ENCODE measurements at places on chromosomes 1 and 21. TPM values are rescaled to one million over a fixed set of nuclear protein-coding genes. Genes with fewer than 3 reads are reported as not detected.

- H3K27ac ChIP-seq, result no peak overlapping the region
- H3K4me1 ChIP-seq, result peaks cover 27% of the 10 kb centered on the region
- no peak for DNase-seq
Observed at GRCh38 chr1:1895456-1896336, 4.8 kb upstream of the GNB1 start.

DNA sequence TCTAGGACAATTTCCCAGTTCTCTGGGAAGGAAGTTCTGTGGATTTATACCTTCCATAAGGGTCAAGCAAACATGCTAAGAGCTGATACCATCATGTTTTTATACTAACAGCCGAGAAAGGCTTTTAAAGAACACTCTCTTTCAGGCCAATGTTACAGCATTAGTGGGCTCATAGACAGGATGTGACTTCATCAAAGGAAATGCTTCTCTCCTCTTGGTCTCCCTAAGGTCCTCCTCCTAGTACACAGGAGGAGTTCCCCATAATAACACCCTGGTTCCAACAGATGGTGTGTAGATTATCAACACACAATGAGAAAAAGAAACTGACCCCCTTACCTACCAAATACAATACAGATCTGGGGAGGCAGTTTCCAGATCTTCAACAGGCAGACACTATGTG, 26.7 kb upstream of the GLIS1 start:
- H3K27ac ChIP-seq, result no peak overlapping the region
- DNase-seq, result no peak
- H3K36me3 ChIP-seq, result peaks cover 20% of the 10 kb centered on the region

GRCh38 chr1:240329443-240329842, 237.8 kb downstream of the FMN2 start:
- H3K4me3 ChIP-seq, result no peak overlapping the region
- H3K27me3 ChIP-seq, result no peaks in the 10 kb centered on the region

DNA sequence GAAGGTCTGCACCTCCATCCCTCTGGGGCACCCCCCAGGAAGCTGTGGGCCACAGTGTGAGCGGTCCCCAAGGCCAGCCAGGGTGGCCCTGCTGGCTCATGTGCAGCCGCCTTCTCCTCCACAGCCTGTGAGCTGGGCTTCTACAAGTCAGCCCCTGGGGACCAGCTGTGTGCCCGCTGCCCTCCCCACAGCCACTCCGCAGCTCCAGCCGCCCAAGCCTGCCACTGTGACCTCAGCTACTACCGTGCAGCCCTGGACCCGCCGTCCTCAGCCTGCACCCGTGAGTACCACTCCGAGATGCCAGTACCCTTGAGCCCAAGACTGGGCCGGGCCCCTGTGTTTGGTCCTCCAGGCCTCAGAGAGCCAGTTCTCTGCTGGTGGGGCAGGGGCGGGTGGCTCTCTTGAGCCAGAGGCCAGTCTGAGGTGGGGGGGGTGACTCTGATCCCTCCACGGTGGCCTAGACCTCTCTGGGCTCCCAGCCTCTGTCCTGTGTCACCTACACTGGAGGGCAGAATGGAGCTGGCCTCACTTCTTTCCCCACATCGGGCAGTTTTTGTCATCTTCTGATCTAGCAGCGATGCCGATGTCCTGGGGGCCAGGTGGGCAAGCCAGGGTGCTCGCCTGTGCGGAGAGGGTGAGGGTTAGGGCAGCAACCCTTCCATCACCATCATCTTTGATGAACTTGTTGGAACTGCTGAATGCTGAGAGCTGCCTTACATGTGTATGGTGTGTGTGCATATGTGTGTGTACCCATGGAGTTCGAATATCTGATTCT, 23.3 kb downstream of the EPHA8 start:
- no peak for DNase-seq
- H3K27me3 ChIP-seq, result no peaks in the 10 kb centered on the region
- no peaks in the 10 kb centered on the region for H3K4me1 ChIP-seq
- no peak overlapping the region for H3K27ac ChIP-seq
- no peak overlapping the region for H3K4me3 ChIP-seq

DNA sequence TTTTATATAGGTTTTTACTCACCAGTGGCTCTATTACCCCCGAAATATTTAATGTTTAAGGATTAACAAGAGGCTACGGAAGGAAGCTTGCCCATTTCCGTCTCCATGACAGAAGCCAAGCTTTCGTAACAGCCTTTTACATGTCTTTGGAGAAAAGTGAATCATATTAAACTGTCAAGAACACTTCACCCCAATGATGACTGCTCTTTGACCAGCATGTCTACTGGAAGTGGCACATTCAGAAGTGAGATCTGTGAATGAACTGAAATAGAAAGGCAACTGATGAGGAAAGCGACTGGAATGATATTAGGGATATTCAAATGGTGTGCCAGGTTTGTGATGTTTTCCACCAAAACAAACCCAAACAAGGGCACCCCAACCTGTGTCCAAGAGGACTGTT, 8.5 kb upstream of the PRDM15 start:
- H3K4me3 ChIP-seq, result no peak overlapping the region
- H3K27ac ChIP-seq, result peak overlapping the region; percentile 17
- H3K36me3 ChIP-seq, result 0 out of 2 replicates have a peak, but pooled peaks cover 4% of the 10 kb centered on the region
- peaks cover 22% of the 10 kb centered on the region for H3K4me1 ChIP-seq
- DNase-seq, result no peak

DNA sequence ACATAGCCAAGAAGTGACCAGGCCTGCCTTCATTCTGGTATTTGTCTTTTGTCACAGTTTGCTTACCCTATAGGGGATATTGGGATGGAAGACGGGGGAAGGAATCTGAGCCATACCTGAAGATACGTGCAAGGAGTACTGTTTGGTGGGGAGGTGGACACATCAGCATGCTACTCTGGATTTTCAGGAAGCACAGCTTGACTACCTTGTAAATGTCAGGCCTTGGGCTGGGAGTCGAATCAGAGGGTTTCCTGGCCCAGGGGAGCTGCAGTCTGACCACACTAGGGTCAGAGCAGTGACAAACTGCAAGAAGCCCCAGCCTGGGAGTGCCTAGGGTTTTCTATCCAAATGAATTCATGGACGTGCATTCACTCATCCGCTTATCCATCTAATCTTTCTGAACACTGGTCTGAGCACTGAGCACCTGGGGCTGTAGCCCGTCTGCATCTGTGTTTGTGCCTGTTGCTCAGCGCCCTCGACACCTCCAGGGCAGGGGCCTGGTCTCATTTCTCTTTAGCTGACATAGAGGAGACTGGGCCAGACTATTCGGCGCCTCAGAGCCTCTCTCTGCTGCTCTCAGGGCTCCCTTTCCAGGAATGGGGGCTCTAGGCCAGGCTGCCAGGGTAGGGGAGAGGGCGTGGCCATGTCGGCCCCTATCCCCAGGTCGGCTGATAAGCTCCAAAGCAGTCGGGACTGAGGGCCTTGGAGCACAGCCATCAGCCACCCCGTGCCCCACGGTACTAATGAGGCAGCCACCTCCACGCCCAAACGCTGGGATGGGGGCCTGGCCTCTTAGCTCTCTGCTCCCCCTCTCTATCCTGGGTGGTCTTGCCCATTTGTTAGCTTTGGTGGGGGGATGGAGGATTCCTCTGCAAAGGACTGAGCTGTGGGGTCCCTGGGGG, 47.0 kb upstream of the SLC2A1 start:
- H3K27me3 ChIP-seq, result no peaks in the 10 kb centered on the region
- peak; percentile 47 for DNase-seq
- peak overlapping the region; percentile 92 for H3K27ac ChIP-seq
- H3K4me1 ChIP-seq, result peaks cover 55% of the 10 kb centered on the region
- H3K4me3 ChIP-seq, result no peak overlapping the region

- H3K4me3 ChIP-seq, result no peak overlapping the region
- H3K36me3 ChIP-seq, result peaks cover 79% of the 10 kb centered on the region
- no peaks in the 10 kb centered on the region for H3K4me1 ChIP-seq
Observed at GRCh38 chr1:5601516-5601915, 390.7 kb downstream of the NPHP4 start.

- no peak overlapping the region for H3K4me3 ChIP-seq
- H3K27me3 ChIP-seq, result no peaks in the 10 kb centered on the region
- H3K36me3 ChIP-seq, result peaks cover 3% of the 10 kb centered on the region
- H3K27ac ChIP-seq, result no peak overlapping the region
- peaks cover 34% of the 10 kb centered on the region for H3K4me1 ChIP-seq
Observed at GRCh38 chr1:39261712-39262221, 57.3 kb downstream of the MACF1 start.

- H3K4me3 ChIP-seq, result no peak overlapping the region
- H3K27ac ChIP-seq, result peak overlapping the region; percentile 49
- no peaks in the 10 kb centered on the region for H3K27me3 ChIP-seq
- no peaks in the 10 kb centered on the region for H3K4me1 ChIP-seq
- H3K36me3 ChIP-seq, result peaks cover 33% of the 10 kb centered on the region
Observed at GRCh38 chr1:27887215-27888021, 15.1 kb downstream of the THEMIS2 start.

Gene ZNF281
- 49.6 TPM for total RNA-seq

All from WTC11 (cell line).